ENCODE measurements at places on chromosomes 16 and 17. TPM values are rescaled to one million over a fixed set of nuclear protein-coding genes. Genes with fewer than 3 reads are reported as not detected.

GRCh38 chr17:61011251-61011650, 333.6 kb downstream of the BCAS3 start:
- DNase-seq, result no peak

SLC5A10 gene
- total RNA-seq, result not detected

FOXJ1 gene
- total RNA-seq, result 1.7 TPM

TSNAXIP1 gene
- total RNA-seq, result 2.8 TPM

DNA sequence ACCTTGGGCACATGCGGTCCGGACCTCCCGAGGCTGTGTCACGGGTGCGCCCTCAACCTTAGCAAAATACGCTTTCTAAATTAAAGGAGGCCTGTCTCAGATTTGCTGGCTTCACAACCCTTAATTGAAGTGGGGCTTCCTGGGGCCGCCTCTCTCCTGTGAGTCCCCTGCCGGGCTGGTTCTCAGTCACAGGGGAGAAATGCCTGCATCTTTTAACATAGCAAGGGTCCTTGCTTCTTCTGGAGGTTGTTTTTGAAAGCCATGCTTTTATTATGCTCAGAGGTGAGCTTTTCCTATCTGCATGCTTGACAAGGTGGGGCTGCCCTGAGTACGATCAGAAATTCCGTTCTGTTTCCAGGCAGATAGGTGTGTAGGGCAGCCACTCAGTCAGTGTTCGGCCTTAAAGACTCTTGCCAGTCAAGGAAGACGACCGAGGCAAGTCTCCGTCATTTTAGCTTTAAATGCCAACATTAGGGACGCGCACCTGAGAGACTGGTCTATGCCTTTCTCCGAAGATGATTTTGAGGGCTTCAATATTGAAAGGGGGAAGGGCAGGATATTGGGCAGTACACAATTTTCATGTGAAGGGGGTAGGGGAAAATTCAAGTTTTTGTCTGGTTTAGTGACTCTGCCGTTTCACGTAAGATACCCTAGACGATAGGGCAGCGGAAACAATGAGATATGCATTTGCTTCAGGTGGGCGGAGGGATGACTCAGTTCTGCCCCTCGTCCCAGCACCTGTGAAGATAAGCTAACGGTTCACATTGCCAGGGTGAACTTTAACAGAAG, 5.5 kb upstream of the SLC7A5 start:
- no peak for DNase-seq

CLEC18A gene
- total RNA-seq, result 14.5 TPM

TBC1D26 gene
- 4.4 TPM for total RNA-seq

LPO gene
- not detected for total RNA-seq

KRTAP4-1 gene
- not detected for total RNA-seq

RAB26 gene
- total RNA-seq, result 4.4 TPM

SCNN1G gene
- total RNA-seq, result not detected

DNA sequence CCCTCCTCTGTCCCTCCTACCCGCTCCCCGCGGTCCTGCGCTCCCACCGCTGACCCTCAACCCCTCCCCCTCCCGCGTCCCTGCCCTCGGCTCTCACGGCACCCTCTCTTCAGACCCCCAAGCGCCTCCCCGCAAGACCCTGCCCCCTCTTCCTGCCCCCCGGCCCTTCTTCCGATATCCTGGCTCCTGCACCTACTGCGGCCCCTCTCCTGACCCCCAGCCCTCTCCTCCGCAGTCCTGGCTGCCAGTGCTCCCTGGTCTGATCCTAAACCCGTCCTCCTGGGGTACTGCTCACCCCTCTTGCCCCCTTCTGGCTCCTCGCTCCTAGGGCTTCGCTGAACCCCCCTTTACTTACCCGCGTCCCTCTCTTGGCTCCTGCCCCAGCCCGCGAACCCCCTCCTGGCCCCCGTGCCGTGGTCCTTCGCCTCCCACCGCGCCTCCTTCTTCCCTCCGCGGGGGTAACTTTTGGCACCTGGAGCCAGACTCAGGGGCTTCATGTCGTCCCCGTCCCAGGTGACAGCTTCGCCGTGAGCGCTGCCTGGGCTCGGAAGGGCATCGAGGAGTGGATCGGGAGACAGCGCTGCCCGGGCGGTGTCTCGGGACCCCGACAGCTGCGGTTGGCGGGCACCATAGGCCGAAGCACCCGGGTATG, 839 bp downstream of the NKD1 start:
- peak; percentile 10 for DNase-seq

KRT23 gene
- 0.60 TPM for total RNA-seq

NPTX1 gene
- 2.6 TPM for total RNA-seq

GRCh38 chr16:68910051-68910450, 66.7 kb downstream of the TANGO6 start:
- peak; percentile 47 for DNase-seq

FOXN1 gene
- not detected for total RNA-seq

DNA sequence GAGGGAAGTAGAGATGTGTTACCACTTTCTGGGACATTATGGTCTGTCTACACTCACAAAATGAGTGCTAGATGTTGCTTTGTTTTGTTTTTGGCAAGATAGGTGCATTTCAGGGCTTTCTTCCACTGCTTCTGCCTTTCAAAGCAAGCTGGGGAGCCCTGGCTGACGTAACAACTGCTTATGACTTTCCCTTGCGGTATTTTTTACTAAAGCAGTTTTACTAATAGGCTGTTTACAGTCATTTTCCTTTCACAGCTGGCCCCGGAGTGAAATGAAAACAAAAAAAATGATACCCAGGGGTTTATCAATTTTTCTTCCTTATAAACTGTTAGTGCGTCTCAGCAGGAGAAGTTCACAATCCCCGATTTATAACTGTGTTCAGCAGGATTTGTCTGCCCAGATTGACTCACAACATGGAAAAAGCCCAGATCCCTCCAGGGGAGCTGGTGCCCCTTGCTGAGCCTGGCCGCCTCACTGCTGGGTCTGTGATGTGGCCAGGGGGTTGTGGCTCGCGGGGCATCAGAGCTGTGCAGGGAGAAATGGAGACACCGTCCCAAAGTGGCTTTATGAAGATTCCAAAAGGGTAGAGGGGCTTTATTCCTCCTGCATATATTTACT, 184.4 kb upstream of the HS3ST3A1 start:
- DNase-seq, result no peak

DNA sequence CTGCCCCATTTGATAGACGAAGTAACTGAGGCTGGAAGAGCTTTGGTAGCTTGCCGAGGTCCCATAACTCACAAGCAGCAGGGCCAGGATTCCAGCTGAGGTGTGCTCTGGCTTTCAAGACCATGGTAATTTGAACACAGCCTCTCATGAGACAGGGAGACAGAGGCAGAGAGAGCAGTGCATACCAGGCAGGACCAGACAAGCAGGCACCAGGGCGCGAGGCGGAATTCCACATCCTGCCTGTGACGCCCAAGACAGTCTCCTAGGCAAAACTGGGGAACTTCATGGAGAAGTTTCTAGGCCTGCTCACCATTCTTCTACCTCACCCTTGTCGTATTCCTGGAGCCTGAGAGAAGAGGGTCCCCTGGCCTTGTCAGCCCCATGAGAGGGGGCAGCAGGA, 19.2 kb downstream of the SDK2 start:
- no peak for DNase-seq

DNA sequence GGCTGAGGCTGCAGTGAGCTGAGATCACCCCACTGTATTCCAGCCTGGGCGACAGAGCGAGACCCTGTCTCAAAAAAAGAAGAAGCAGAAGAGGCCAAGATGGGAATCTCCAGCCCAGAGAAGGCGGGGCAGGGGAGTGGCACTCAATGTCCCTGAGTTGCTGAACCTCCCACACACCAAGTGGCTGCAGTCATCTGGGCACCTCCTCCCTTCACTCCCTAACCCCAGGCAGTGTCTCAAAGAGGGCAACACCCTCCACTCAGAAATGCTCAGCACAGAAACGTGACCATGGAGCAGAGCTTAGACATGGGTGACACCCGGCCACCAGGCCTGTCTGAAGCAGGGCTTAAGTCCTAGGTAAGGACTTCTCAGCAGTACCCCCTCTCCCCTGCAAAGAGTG, 36.3 kb upstream of the BCAR1 start:
- no peak for DNase-seq

GRCh38 chr17:39094607-39095308, 56.7 kb downstream of the PLXDC1 start:
- no peak for DNase-seq

DNA sequence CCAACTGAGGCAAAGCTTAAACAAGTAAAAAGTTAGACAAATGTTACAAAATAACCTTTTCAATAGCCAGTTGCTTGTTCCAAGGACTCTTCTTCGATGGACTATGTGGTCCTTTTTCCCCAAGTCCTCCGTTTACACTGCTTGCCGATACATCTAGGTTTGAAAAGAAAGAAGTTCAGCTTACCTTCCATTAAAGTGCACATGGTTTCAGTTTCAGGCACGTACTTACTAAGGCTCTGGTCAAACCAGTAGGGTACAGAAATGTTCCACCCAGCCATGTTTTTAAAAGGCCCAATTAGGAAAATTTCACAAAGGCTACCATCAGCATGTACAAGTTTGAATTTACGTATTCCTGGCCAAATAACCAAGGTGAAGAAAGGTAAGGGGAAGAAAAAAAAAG, 2.1 kb downstream of the SRSF2 start:
- DNase-seq, result peak; percentile 16

GRCh38 chr17:62565817-62566216, 61.7 kb upstream of the MRC2 start:
- no peak for DNase-seq

DNA sequence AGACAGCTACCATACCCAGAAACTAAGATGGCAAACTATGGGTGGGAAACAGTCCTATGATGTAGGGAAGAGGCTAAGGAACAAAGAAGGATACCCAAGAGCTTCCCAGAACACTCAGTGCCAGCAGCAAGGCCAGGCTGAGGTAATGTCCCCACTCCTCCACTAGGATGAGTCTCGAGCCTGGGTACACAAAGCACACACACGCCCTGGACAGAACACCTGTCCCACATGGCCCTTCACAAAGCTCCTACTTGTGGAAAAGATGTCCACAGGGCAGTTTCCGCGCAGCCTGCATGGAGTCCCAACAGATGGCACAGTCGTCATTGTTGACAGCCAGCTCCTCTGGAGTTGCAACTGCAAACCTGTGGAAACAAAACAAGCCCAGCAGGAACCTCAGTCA, 23.9 kb downstream of the AMFR start:
- peak; percentile 22 for DNase-seq

KRT24 gene
- not detected for total RNA-seq

DNA sequence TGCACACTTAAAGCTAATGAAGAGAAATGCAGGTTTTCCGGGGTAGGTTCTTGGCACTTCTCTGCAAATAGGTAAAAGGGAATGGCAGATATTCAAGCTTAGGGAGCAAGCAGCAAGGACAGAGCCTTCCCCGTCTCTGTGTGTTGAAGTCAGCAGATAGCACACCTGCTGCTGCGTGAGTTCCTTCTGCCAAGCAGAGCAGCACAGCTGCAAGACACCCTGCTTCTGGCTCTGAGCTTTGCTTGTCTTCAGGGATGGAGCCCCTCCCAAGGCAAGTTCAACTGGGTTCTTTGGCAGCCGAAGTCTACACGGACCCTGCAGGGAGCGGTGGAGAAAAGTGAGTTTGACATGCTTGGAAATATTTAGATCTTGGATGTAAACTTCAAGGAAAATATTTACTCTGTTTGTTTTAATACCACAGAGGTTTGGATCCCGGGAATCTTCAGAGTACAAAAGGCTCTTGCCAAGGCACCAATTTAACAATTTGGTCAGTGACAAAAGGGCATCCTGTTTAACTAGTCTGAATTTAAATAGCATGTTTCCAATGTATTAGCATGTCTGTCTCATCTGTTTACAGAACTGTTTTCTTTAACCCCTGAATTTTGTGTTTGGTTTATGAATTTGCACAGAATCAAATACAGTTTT, 113.4 kb upstream of the KCNJ16 start:
- DNase-seq, result peak; percentile 23

- DNase-seq, result peak; percentile 54
These were observed 1.6 kb downstream of the TOX3 start for GRCh38 chr16:52545222-52545897.

GRCh38 chr17:20153231-20153630, 144.1 kb downstream of the SPECC1 start:
- no peak for DNase-seq

DNA sequence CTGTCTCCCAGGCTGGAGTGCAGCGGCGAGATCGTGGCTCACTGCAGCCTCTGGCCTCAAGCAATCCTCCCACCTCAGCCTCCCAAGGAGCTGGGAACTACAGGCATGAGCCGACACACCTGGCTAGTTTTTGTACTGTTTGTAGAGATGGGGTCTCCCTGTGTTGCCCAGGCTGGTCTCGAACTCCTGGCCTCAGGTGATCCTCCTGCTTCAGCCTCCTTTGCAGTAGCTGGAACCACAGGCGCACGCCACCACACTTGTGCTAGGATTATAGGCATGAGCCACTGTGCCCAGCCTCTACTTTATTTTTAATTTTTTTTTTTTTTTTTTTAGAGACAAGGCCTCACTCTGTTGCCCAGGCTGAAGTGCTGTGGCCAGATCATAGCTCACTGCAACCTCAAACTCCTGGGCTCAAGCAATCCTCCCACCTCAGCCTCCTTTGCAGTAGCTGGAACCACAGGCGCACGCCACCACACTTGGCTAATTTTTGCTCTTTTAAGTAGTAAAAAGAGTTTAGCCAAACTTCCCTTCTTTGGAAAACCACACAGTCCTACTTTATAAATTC, 4.4 kb downstream of the NTAN1 start:
- DNase-seq, result no peak

NOD2 gene
- total RNA-seq, result not detected

DNA sequence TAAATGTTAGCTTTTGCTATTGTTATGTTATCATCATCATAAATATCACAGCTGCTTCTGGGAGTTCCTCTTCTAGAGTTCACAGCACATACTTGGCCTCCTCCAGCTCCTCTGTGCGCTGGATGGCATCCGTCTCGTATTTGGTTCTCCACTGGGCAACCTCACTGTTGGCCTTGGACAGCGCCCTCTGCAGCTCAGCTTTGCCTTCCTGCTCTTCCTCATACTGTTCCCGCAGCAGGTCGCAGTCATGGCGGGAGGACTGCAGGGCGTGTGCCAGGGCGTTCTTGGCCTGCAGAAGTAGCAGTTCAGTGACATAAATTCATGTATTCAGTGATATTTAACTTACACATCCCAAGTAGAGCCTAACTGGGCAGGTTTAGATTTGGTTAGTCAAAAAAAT, 23.4 kb downstream of the MYH8 start:
- peak; percentile 25 for DNase-seq

PLA2G10 gene
- not detected for total RNA-seq

- no peak for DNase-seq
These were observed 237.3 kb upstream of the CIBAR2 start for GRCh38 chr16:85349365-85350145.

Measured in neural progenitor cell (in vitro differentiated cells).